ENCODE measurements at places on chromosomes 2 and 18.

GRCh38 chr2:175737722-175738361 lies 264.2 kb downstream of the LNPK start:
- no peak for DNase-seq

DNA sequence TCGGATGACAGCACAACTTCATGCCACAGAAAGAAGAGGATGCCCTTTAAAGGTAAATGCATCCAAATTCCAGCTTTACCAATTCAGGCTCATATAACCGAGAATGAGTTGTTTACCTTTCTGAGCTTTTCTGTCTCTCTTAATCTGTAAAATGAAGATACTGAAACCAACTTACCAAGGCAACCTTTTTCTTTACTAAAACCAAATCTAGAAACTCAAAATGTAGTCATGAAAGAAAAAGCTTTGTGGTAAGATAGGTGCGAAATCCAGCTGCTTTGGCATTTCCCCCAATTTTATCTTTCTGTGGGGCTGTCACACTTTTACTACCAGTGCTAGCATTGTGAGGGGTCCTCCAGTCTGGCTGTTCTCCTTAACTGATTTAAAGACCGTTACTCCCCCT lies 240.4 kb downstream of the IKZF2 start:
- no peak for DNase-seq

GRCh38 chr2:138123741-138124140 lies 159.5 kb downstream of the HNMT start:
- DNase-seq = no peak

DNA sequence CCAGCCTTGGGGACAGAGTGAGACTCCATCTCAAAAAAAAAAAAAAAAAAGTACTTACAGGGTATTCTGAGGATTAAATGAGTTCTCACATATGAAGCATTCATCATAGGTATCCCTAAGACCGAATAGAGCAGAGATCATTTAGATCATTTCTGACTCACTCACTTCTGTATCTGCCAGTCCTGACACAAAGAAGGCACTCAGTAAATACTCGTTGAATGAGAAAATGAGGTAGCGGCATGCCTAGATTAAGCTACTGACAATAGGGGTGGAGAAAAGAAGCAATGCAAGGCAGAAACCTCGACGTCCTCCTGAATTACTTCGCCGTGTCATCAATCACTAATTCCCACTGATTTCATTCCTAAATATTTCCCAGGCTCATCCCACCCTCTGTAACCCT lies 103.8 kb downstream of the GREB1L start:
- no peak for DNase-seq

DNA sequence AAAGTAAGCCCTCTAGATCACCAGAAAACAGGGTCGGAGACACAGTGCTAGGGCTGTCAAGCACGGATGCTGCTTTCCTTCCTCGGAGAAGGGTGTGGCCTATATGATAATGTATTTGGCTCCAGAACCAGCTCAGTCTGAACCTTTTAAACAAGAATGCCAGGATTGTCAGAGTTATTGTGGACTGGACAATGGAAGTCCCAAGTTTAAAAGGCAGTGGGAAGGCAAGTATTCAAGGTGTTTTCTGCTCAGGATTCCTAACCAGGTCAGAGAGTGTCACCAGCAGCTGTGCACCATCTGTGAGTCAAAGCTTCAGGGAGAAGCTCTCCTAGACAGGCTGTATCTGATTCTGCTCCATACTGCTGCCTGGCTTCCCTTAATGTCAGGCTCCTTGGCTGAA lies 94.8 kb downstream of the SPOPL start:
- DNase-seq = no peak

DNA sequence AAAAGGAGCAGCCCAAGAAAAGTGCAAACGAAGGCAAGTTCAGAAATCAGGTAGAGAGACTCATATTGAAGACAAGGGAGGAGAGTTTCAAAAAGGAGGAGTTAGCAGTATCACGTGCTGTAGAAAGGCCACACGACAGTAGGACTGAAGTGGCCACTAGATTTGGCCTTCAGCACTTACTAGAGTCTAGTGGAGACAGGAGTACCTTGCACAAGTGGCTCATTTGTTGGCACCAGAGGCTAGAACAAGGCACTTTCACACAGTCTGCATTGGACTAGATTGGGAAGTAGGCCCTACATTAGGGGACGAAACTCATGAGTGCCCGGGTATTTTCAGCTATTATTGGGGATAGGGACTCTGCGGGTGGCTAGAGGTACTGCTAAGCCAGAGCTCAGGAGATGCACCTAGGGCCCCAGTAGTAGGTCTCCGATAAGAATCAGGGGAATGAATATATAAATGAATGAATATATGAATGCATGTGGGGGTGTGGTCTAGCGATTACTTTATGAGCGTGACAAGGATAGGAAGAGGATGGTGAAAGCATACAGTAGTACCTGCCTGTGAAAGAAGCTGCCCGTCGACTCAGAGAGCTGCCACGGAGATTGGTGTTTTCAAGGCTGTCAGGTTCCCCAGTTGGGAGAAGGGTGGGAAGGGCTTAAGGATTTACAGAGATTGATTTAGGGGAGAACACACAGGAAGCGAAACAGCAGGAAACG lies 1.4 kb upstream of the NCOA1 start:
- DNase-seq = no peak

DNA sequence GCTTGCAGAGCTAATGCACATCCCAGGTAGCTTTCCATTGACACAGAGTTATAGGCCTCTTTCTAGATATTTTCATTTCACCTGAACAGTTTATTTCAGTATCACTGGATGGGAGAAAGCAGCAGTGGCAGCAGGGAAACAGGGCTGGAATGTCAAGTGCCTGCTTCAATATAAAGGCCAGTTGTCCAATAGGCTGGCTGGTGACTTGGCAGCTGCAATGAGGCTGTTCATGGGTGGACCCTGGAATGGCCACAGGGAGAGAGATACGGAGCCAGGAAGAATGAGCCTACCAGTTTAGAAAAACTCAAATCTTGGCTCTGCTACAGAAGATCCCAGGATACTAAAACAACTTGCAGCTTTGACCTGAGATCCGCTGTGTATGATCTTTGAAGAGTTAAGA lies 185.0 kb downstream of the BCL11A start:
- DNase-seq = no peak

GRCh38 chr2:238646281-238646680 lies 201.6 kb upstream of the TWIST2 start:
- no peak for DNase-seq

DNA sequence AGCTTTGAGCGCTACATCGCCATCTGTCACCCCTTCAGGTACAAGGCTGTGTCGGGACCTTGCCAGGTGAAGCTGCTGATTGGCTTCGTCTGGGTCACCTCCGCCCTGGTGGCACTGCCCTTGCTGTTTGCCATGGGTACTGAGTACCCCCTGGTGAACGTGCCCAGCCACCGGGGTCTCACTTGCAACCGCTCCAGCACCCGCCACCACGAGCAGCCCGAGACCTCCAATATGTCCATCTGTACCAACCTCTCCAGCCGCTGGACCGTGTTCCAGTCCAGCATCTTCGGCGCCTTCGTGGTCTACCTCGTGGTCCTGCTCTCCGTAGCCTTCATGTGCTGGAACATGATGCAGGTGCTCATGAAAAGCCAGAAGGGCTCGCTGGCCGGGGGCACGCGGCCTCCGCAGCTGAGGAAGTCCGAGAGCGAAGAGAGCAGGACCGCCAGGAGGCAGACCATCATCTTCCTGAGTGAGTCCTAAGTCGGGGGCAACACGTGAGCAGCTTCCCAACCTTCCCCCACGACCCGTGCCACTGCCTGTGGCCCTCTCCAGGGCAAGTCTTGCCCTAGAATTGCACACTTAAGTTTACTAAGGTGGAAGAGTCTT lies 928 bp downstream of the GPR39 start:
- no peak for DNase-seq

GRCh38 chr18:27685091-27685490 lies 491.8 kb downstream of the CDH2 start:
- no peak for DNase-seq

DNA sequence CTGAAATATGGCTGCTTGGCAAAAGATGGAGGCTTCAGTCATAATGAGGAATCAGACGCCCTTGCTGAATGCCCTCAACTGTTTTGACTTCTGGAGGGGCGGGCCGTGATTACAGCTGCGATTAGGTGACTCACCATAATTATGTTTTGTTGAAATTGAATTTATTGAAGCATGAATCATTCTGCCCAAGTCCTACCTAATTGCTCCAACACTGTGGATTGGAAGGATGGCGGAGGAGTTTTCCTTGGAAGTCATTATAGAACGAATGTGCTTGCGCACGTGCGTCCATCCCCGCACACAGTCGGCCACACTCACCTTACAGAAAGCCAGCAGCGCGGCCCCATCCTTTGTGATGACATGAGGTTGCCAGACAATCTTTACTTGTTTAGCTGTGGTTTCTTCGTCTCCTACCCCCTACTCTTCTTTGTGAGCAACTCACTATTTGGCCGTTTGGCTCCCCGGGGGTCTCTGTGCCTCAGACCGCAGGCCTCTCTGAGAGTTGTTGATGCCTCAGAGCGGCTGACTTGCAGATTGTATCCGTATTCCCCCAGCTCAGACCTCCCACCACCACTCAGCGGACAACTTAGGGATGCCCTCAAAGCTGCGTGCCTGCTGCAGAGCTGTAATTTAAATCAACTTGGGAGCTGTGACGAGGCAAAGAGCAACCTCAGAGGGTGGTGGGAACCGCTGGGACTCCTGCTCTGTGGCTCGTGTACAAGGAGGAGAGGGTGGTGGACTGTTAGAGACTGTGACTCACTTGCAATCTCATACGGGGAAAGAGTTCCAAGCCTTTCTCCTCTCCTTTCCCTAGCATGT lies 513.4 kb downstream of the TNS1 start:
- DNase-seq = no peak

DNA sequence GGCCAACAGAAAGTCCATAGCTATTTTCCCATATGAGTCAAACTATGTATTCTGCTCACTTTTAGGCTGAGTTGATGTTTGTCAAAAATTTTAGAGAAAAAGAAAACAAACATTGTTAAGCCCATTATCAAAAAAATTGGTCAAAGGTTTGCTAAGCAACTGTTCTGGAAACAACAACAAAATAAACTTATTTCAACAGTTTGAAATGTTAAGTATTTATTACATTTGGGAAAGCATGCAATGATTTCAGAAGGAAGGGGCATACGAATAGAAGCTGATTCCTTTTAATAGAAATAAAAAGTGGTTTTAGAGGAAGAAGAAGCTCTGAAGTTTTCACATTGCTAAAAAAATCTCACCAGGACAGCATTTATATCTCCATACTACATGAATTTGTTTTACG lies 1837.5 kb upstream of the CELF4 start:
- no peak for DNase-seq

GRCh38 chr2:230984393-230985220 lies 11.3 kb upstream of the SPATA3 start:
- DNase-seq = no peak

GRCh38 chr18:24386681-24387080 lies 10.9 kb downstream of the OSBPL1A start:
- no peak for DNase-seq

DNA sequence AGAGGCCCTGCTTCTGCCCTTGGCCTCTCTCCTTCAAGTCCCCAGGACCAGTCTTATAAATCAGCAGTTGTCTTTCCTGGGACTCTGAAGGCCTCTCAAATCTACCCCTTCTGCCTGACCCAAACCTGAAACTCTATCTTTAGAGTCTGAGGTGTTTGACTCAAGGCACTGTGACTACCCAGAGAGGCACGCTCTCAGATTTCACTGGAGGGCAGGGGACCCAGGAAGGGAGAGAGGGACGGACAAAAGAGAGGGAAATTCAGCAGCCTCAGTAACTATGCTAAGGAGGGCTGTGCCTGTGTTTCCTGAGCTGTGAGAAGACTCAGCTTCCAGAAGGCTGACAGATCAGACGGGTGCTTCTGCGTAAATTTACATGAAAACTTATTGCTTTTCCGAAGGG lies 217.8 kb downstream of the HAUS1 start:
- no peak for DNase-seq

DNA sequence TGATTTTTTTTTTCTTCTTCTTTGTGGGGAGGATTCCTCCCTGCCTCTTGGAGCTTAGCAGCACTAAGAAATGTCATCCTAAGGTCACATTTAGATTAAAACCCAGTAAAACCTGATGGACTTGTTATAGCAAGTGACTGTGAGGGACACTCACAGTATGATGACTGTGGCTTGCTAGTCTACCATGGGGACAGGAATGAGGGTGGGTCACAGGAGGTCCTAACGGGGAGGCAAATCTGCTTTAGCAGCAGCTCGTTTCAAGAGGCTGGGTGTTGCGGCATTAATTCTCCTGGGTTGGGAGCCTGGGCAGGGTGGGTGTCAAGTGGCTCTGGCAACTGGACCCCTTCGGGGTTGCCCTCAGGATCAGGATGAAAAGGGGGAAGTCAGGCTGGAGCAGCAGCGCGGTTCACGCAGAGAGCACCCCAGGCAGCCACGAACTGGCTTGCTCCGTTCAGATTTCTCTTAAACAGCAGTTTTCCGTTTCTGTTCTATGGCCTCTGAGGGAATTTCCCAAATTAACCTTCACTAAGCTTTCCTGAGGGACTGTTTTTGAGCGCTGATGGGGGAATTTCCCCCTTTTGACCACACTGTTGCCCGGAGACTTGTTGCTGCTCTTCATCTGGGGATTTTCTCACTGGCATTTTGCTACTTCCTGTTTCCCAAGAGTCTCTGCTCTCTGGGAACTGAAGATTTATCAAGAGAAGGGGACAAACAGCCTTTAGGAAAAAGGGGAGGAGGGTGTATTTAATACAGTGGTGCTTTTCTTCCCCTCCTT lies 59.8 kb upstream of the PELI1 start:
- no peak for DNase-seq

- DNase-seq = no peak
These were observed 237.6 kb upstream of the UBE2E3 start for GRCh38 chr2:180742801-180743200.

DNA sequence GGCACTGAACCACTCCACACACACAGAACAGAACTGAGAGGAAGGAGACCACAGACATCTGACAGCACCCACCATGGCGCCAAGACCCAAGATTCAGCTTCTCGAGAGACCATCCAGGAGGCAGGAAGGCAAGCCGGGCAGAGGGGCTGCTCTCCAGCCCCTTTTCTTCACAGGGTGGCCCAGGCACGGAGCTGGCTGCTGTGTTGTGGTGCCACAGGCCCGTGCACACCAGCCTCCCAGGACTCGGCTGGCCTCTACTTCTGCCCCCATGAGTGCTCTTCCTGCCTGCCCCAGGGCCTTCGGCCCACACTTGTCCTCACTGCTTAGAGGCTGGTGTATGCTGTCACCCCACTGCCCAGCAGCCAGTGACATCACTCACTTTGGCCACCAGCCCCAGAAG lies 547.6 kb upstream of the RAB6C start:
- no peak for DNase-seq

- DNase-seq = no peak
These were observed 243.7 kb upstream of the PXDN start for GRCh38 chr2:1988049-1988448.

- no peak for DNase-seq
These were observed 33.4 kb upstream of the MLPH start for GRCh38 chr2:237453671-237454070.

Data from omental fat pad (tissue), 4 donors.